Activated CD4-positive, alpha-beta T cell treated with anti-CD3 and anti-CD28 coated beads, Interleukin-2, amount 10 ng/mL, durations not matched to agents 7 days and 5 days (primary cell): ENCODE measurements at places on chromosomes 6 and 20. TPM values are rescaled to one million over a fixed set of nuclear protein-coding genes. Genes with fewer than 3 reads are reported as not detected.

- H3K36me3 ChIP-seq = no peaks in the 10 kb centered on the region
- no peak for DNase-seq
- H3K4me1 ChIP-seq = no peaks in the 10 kb centered on the region
- H3K27me3 ChIP-seq = no peaks in the 10 kb centered on the region
These were observed 311.4 kb downstream of the KIF16B start for GRCh38 chr20:16261733-16262273.

- H3K36me3 ChIP-seq = peaks cover 50% of the 10 kb centered on the region
- peaks cover 10% of the 10 kb centered on the region for H3K4me1 ChIP-seq
- H3K4me3 ChIP-seq = no peak overlapping the region
- no peak overlapping the region for H3K27ac ChIP-seq
- H3K27me3 ChIP-seq = no peaks in the 10 kb centered on the region
These were observed 17.7 kb downstream of the GTF2H5 start for GRCh38 chr6:158185729-158186456.

DNA sequence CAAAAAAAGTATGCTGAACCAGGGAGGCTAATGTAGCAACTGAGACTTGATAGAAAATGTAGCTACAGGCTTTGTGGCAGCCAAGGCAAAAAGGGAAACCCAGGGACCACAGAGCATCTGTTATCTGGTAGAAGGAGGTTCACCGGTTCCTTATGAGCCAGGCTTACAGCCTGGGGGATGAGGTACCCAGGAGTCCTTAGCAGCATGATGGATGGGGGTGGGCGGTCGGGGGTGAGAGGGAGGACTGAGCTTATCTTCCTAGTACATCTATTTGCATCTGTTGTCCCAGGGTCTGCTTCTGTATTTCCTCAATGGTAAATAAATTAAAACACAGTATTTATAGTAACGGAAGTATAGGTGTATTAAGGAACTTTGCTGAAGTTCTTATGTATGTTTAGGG, 1.1 kb upstream of the GDAP1L1 start:
- H3K27me3 ChIP-seq = peaks cover 26% of the 10 kb centered on the region
- H3K36me3 ChIP-seq = no peaks in the 10 kb centered on the region
- H3K4me3 ChIP-seq = no peak overlapping the region

GRCh38 chr20:63022501-63022900, 15.7 kb upstream of the BHLHE23 start:
- peaks cover 11% of the 10 kb centered on the region for H3K27me3 ChIP-seq
- H3K4me1 ChIP-seq = peaks cover 3% of the 10 kb centered on the region
- no peak overlapping the region for H3K4me3 ChIP-seq
- no peak for DNase-seq

- no peaks in the 10 kb centered on the region for H3K4me1 ChIP-seq
- H3K4me3 ChIP-seq = no peak overlapping the region
- no peaks in the 10 kb centered on the region for H3K36me3 ChIP-seq
- no peaks in the 10 kb centered on the region for H3K27me3 ChIP-seq
- H3K27ac ChIP-seq = no peak overlapping the region
- DNase-seq = no peak
These were observed 164.7 kb upstream of the RIMS1 start for GRCh38 chr6:71721642-71722041.

DNA sequence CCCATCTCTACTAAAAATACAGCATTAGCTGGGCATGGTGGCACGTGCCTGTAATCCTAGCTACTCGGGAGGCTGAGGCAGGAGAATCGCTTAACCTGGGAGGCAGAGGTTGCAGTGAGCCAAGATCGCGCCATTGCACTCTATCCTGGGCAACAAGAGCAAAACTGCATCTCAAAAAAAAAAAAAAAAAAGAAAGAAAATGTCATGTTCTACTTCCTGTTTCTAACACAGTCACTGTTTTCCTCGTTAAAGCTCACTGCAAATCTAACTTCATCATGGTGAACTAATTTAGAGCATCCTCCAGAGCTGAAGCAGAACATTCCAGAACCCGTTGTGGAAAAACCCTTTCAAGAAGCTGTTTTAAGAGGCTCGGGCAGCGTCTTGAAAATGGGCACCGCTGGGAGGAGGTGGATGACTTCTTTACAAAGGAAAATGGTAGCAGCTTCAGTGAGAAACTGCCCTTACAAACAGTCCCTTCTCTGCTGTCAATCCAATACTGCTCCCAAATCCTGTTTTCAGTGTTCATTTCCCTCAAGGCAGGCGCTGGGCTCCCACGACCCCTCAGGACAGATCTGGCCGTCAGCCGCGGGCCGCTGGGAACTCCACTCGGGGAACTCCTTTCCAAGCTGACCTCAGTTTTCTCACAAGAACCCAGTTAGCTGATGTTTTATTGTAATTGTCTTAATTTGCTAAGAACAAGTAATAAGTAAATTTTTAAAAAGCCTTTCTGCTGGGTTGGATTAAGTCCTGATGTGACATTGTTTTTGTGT, 12.5 kb downstream of the CTSZ start:
- DNase-seq = no peak
- H3K4me3 ChIP-seq = no peak overlapping the region
- H3K27me3 ChIP-seq = no peaks in the 10 kb centered on the region
- peaks cover 4% of the 10 kb centered on the region for H3K4me1 ChIP-seq

DNA sequence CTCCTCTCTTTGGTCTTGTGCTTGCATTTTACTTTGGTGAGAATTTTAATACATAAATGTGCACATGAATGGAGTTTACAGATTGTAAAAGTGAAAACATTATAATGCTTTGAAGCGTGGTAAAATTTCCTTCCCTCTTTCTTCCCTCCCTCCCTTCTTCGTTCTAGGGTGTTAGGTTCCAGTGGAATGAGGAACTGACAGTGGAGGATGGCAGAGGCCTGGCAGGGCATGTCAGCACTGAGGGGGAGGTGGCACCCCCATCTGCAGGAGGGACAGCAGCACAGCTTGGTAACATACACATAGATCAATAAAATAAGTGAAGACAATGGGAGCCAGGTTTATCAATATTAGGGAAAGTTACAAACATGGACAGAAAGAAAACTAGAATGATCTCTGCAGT, 47.5 kb downstream of the RNASET2 start:
- H3K27me3 ChIP-seq = no peaks in the 10 kb centered on the region
- peaks cover 42% of the 10 kb centered on the region for H3K4me1 ChIP-seq
- peak overlapping the region; percentile 3 for H3K27ac ChIP-seq
- DNase-seq = no peak
- H3K36me3 ChIP-seq = peaks cover 7% of the 10 kb centered on the region

DNA sequence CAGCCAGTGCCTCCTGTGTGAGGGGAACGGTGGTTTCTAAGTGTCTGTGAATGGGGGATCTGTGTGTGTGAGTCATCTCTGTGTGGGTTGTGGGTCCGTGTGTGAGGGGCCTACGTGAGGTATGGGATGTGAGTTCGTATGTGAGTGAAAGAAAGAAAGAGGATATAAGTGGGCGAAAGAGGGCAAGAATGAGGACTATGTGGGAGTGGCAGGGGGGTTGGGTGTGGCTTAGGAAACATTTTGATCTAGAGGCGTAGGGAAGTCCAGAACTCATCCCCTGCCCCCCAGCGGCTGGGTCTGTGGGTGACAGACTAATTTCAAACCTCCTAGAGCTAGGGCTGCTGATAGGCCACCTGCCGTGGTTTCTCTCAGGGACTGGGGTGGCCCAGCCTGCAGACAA, 35.5 kb downstream of the DHX35 start:
- DNase-seq = peak; percentile 26
- H3K27me3 ChIP-seq = no peaks in the 10 kb centered on the region
- peak overlapping the region; percentile 1 for H3K27ac ChIP-seq
- peaks cover 17% of the 10 kb centered on the region for H3K4me1 ChIP-seq

GRCh38 chr20:3010985-3011723, 32.3 kb upstream of the GNRH2 start:
- H3K36me3 ChIP-seq = peaks cover 45% of the 10 kb centered on the region
- peak overlapping the region; percentile 47 for H3K27ac ChIP-seq
- peaks cover 47% of the 10 kb centered on the region for H3K4me1 ChIP-seq
- no peak overlapping the region for H3K4me3 ChIP-seq

DNA sequence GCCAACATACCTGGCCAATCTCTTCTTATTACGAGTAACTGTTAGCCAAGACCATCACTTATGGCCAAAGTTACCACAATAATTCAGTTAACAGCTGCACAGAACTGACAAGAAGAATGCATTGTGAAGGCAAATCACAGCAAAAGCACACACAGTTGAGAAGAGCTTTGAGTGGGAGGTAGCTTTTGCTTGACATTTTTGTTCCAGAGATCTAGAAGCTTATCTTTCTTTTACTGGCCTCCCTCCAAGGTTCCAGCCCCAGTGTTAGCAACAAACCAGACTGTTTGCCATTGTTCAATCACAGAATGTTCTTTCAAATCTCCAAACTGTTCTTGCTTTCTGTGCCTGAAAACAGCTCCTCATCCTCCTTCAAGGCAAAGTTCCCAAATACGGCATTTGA, 35.9 kb upstream of the IRAK1BP1 start:
- DNase-seq = no peak
- no peak overlapping the region for H3K27ac ChIP-seq
- peaks cover 7% of the 10 kb centered on the region for H3K27me3 ChIP-seq
- H3K36me3 ChIP-seq = no peaks in the 10 kb centered on the region
- no peaks in the 10 kb centered on the region for H3K4me1 ChIP-seq
- no peak overlapping the region for H3K4me3 ChIP-seq

- peaks cover 24% of the 10 kb centered on the region for H3K36me3 ChIP-seq
- DNase-seq = peak; percentile 45
- H3K4me1 ChIP-seq = peaks cover 86% of the 10 kb centered on the region
- H3K27ac ChIP-seq = peak overlapping the region; percentile 93
These were observed 8.5 kb downstream of the SYNGAP1 start for GRCh38 chr6:33428224-33428965.

GRCh38 chr6:44477293-44477894, 89.9 kb downstream of the CDC5L start:
- H3K27me3 ChIP-seq = no peaks in the 10 kb centered on the region
- no peak overlapping the region for H3K4me3 ChIP-seq
- no peaks in the 10 kb centered on the region for H3K36me3 ChIP-seq
- H3K4me1 ChIP-seq = peaks cover 2% of the 10 kb centered on the region
- DNase-seq = no peak

- DNase-seq = no peak
- peak overlapping the region; percentile 31 for H3K27ac ChIP-seq
- no peaks in the 10 kb centered on the region for H3K27me3 ChIP-seq
- H3K4me1 ChIP-seq = peaks cover 66% of the 10 kb centered on the region
- H3K36me3 ChIP-seq = peaks cover 60% of the 10 kb centered on the region
These were observed 22.7 kb downstream of the THEMIS start for GRCh38 chr6:127878115-127878514.

The HTR1E gene
- total RNA-seq = not detected

The GRM4 gene
- total RNA-seq = not detected

The MMP24 gene
- total RNA-seq = not detected

The PHACTR3 gene
- total RNA-seq = not detected

The LY6G5C gene
- 1.7 TPM for total RNA-seq

The ARFGEF3 gene
- 0.05 TPM for total RNA-seq

The SEL1L2 gene
- total RNA-seq = not detected

The FAM83C gene
- not detected for total RNA-seq

The ADGRF1 gene
- total RNA-seq = not detected

The ESR1 gene
- total RNA-seq = 2.2 TPM

The DLK2 gene
- not detected for total RNA-seq

The PPIL6 gene
- total RNA-seq = 0.22 TPM

The SYNJ2 gene
- 35.8 TPM for total RNA-seq

The GSTA2 gene
- total RNA-seq = not detected
